ENCODE measurements at places on chromosomes 1 and 21.

- no peak for DNase-seq
These were observed 59.3 kb upstream of the PPP2R5A start for GRCh38 chr1:212225871-212226302.

GRCh38 chr1:89081005-89081404 lies 16.0 kb upstream of the GBP1 start:
- DNase-seq, result no peak

DNA sequence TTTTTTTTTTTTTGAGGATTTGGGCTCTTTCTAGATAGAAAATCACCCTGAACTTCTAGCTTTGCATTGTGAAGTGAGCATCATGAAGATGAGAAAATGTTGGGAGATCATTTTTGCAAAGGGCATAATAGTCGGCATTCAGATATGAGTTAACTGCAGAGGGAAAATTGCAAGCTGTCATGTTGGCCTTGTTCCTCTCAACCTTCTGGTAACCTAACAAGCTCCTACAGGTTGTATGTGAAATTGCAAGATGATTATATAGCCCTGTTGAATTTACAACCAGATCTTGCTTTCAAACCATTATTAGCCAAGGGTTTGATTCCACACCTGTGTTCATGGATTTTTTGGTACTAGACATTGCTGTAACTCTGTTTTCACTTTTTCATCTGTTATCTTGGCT lies 2.2 kb downstream of the ELOA start:
- no peak for DNase-seq

DNA sequence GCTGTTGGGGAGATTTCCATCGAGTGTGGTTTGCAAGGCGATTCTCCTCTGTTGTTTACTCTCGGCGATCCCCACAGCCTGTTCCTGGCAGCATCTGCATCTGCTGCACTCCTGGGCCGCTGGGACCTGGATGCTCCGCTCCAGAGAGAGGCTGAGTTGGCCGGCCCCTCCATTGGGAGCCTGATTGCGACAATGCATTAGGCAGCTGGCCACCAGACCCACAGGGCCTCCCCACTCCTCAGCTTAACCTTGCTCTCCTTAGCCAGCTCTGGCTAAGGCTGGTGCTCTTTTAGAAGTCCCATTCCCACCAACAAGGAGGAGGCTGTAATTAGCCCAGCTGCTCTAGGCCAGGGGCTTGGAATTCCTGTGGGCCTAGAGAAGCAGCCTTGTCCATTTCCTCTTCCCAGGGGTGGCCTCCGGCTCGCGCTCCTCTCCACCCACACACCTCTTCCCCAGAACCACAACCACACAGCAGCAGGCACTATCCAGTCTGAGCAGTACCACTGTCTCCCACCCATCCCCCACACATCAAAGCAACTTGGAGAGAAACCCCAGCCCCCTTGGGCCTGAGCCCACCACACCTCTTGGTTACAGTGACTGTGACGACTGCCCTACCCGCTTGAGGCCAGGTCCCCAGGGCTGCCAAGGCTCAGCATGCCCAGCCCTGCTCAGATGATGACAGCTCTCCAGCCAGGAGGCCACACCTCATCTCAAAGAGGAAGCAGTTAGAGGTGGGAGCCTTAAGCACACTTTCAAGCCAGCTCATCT lies 193.8 kb upstream of the EDN2 start:
- DNase-seq, result peak; percentile 90

DNA sequence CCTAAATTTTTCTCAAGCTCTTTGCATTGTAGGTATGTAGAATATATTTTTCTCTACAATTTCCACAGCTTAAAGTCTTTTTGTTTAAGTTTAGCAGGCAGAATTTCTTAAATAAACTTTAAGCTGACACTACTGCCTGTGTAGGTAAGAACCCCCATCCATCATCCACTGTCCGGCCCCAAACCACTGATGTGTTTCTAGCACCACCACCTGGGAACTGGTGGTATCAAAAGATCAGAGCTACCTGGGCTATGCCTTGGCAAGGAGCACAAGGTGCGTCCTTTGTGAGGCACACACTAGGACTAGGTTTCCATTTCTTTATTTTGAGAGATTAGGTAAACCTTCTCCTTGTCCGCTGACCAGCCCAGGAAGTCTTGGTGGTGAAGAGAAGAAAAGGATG lies 10.5 kb upstream of the LELP1 start:
- peak; percentile 26 for DNase-seq

- no peak for DNase-seq
These were observed 504 bp downstream of the DHRS3 start for GRCh38 chr1:12617511-12617900.

DNA sequence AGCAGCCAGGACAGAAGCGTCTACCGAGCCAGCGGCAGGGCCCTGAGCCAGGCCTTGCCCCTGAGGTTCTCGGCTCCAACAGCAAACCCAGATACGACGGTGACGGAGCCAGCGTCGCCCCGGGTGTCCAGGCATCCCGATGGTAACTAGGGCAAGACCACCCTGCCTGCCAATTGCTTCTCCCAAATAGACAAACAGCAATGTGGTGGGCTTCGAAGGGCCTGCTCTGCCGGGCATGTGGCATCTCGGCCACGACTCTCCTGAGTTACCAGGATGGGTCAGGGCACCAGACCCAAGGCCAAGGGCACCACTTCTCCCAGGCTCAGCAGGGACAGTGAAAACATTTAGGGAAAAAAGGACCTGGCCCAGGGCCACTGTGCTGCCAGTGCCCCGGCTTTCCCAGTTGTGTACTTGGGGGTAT lies 3.2 kb upstream of the ACTRT2 start:
- no peak for DNase-seq

DNA sequence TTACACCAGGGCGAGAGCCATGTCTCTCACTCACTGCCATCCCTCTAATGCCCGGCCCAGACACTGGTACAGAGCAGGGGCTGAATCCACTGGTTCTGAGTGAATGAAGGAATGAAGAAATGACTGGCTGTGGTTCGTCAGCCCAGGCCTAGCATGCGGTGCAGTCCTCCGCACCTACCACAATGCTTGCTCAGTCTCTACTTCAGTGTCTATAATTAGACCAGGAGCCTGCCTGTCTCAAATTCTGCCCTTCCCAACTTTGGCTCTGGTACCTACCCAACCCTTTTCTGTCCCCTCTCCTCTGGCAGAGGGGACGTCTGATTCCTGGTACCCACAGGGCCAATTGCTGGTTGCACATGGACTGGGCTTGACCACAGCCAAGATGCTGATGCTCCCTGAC lies 118.2 kb upstream of the GRIK3 start:
- no peak for DNase-seq

GRCh38 chr1:115351143-115351542 lies 13.1 kb upstream of the NGF start:
- no peak for DNase-seq

DNA sequence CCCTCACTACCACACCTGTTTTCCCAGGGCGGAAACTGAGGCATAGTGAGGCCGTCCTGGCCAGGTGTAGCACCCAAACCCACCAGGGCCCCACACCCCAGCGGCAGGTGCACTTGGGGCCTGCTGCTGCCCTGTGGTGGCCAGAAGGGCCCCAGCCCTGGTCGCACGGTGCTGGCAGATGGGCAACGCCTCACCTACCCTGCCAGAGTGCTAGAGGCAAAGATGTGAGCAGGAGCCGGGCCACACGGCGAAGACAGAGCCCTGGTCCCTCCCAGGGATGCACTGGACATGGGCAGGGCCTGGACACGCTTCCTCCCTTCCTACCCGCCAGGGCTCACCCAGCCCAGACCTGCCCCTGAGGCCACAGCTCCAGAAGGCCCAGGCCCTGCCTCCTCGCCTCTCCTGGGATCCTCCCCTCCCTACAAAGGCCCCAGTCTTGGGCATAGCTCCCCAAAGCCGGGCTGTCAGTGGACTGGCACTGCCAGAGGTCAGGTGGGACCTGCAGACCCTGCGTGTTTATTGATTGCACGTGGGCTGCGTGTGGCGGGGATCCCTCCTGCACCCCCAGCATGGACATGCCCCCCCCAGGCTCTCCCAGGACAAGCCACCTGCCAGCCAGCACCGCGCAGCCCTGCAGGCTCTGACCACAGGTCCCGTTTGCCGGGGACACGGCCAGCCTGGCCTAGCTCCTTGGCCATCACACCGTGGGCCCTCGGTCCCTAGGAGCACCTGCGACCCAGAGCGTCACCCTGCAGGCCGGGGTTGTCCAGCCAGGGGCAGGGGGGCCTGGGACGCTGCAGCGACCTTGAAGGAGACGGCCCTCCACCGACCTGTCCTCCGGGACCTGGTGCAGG lies 44.1 kb downstream of the MEGF6 start:
- DNase-seq, result no peak

DNA sequence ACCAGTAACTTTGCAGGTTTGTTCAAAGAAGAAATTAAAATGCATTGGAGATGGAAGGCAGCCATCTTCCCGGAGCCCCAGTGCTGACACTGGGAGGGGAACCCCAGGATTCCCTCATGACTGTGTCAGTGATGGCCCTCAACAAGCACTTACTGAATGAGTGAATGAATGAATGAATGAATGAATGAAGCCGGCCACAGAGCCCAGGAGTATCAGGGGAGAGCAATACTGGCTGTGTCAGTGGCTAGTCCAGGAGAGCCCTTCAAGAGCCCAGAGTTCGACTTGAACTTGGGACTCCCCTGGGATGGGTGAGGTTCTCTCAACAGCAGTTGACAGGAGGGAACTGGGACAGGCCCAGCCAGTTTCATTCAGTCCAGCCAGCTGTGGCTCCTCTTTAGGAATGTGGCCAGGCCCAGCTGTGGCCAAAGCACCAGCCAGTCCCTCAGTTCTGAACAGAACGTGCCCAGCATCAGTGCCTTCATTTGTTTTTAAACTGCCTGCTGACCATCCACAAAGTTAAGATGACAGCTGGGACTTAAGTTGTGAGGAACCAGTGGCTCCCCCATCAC lies 9.2 kb upstream of the ERG start:
- DNase-seq, result no peak

GRCh38 chr1:97114842-97115241 lies 393.3 kb downstream of the PTBP2 start:
- DNase-seq, result no peak

DNA sequence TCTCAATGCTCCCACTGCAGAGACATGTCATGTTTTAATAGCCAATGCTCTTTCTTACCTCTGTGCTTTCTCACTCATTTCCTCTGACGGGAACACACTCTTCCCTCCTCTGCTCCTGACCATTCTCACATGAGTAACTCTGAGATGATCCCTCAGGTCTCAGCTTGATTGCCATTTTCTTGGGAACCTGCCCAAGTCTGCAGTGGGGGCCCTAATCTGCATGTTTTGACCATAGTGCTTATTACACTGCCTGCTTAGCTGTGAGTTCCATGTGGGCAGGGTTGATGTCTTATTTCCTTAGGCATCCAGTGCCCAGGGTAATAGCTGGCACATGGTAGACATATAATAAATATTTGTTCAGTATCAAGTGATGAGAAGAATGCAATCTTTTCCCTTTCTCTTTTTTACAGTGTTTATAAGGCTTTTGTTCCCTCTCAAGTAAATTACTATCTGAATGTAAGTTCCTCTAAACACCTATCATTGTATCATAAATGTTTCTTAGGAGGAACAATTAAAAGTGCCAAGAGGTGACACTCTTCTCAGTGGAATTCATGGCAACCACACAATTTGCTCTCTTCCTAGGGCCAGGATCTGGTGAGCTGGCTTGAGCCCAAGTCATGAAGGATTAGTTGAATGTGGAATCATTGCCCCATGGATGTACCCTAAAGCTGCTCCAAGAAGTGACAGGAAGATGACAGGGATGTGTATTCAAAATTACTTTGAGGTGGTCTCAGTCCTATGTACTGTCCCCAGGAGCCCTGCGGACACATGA lies 485.4 kb upstream of the USP24 start:
- DNase-seq, result no peak

DNA sequence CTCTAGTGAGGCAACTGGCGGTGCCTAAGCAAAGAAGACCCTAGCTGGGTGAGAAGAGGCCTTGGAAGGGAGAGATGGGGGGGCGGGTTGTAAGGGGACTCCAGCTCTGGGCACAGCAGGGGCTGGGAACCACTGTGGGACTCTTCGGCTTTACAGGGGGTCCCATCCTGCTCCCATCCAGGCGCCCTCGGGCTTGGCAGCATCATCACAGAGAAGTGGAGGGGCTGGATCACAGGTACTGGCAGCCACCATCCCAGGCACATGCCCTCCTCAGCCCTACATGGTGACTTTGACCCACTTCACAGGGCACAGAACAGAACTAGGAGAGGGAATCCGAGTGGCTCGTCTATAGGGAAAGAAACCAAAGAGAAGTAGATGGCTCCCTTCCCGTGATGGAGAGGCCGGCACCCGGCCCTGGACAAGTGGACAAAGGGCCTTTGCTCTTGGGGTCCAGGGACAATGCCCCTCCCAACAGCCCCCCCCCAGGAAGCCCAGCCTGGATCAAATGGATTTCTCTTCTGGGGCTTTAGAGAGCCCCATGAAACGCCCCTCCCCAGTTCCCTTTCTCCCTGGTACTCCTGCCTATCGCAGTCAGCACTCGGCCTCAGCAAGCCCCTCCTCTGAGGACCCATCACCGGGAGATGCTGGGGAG lies 54.0 kb upstream of the ECE1 start:
- no peak for DNase-seq

- DNase-seq, result no peak
These were observed 190.5 kb downstream of the SEC16B start for GRCh38 chr1:177779166-177779965.
